ENCODE measurements at places on chromosomes 12 and 14.

GRCh38 chr14:68661226-68662225, 131.3 kb downstream of the ZFP36L1 start:
- DNase-seq: no peak

- DNase-seq: no peak
Measured at GRCh38 chr14:24235804-24236688, 3.3 kb downstream of the GMPR2 start.

DNA sequence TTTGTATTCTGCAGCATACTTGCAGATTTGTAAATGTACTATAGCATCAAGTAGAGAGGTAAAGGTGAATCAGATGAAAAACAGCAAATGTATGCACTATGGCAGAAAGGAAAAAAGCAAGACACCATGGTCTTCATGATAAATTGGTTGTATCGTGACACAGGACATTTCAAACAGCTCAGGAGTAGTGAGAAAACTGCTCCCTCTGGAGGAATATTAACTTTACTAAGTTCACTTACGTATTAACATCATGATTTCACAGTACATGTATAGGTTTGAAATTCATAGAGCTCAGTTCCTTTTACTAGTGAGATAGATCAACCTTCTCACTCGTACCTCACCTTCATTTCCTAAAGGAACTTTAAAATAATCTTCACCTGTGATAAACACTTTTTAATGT, 6.5 kb downstream of the MBIP start:
- no peak for DNase-seq

- DNase-seq: no peak
Measured at GRCh38 chr14:30994681-30995620, 30.5 kb upstream of the AP4S1 start.

DNA sequence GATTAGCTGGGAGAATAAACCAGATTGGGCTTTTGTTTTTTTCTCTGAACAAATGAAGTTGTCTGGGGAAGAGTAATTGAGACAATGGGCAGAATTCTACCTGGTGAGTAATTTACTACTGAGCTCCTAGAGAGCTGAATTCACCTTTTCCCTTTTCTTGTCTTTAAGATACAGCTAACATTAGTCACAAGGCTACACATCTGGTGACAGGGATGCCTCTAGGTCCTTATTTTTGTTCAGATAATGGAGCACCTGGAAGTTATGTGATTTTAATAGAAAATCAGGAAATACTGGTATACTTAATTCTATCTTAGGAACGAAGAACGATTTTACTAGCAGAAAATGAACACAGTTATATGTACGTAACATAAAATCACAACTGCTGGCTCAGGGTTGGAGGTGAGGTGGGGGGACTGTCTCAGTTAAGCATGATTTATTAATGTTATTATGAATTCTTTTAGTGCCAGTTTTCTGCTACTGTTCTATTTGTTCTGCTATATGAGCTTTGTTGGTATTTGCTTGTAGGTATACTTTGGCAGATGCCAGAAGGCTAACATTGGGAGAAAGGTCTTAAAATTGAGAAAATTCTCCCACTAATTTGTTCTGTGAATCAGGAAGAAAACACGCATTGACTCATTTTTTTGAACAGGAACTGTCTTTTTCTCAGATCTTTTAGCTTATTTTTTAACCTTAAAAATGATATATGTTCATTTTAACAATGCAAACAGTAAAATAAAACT, 482.7 kb upstream of the RGS6 start:
- DNase-seq: no peak

DNA sequence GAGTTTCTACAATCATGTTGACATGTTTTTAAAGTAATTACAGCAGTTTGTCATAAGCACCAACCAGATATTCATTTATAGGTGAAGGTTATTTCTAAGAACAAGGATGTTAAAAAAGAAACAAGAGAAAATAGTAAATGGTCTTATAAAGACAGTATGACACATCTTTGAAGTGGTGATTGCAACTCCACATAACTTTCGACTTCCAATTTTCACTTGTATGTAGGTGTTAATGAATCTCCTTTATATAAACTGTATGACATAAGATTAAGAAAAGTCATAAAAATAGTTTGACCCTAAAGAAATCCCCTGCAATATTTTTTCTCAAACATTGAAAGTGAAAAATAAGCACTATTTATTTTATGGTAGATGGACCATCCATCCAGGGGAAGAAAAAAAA, 144.8 kb upstream of the PTPRQ start:
- DNase-seq: no peak

GRCh38 chr14:56341766-56342493, 223.7 kb downstream of the PELI2 start:
- no peak for DNase-seq

GRCh38 chr12:65123435-65124063, 2.4 kb upstream of the WIF1 start:
- DNase-seq: peak; percentile 4

DNA sequence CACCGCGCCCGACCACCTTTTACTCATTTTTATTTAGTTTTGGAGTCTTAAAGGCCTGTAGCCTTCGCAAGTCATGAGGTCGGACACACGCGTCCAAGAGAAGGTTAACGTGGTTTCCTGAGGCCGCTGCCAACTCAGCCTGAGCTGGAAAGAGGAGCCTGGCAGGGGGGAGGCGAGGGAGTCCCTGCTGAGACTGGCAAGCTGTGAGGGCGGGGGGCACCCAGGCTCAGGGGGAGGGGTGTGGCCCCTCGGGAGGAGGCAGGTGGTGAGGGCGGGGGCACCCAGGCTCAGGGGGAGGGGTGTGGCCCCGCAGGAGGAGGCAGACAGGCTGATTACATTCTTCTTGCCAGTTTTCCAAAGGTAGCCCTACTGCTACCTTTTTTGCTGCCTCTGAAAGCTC, 143.2 kb downstream of the PIWIL1 start:
- no peak for DNase-seq

DNA sequence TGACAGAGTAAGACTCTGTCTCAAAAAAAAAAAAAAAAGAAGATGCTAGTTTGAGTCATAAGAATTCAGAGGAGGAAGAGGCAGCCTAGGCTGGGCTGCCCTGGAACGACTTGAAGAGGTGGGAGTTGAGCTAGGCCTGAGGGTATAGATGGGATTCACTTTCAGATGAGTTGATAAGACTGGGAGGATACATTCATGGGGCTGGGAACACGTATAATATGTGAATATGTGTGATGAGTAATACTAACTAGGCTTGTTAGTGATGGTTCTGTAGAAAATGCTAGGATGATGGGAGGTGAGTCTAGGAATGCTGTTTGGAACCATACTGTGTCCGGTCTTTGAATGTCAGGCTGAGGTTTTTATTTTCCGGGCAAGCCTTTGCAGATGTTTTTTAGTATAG, 9.0 kb downstream of the PLEKHA5 start:
- no peak for DNase-seq

GRCh38 chr14:85529803-85530574, at the start of gene FLRT2:
TSS of gene FLRT2 (plus strand) at chr14:85530144. CDS start at chr14:85621515, 91,371 bp downstream.
- no peak for DNase-seq

DNA sequence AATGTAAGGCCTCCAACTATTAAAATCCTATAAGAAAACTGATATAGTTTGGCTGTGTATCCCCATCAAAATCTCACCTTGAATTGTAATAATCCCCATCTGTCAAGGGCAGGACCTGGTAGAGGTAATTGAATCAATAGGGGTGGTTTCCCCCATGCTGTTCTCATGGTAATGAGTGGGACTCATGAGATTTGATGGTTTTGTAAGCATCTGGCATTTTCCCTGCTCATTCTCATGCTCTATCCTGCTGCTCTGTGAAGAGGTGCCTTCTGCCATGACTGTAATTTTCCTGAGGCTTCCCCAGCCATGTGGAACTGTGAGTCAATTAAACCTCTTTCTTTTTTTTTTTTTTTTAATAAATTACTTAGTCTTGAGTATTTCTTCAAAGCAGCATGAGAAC, 31.9 kb downstream of the TSPAN19 start:
- no peak for DNase-seq

GRCh38 chr12:67327466-67327865, 58.3 kb downstream of the CAND1 start:
- DNase-seq: no peak

- no peak for DNase-seq
Measured at GRCh38 chr12:94745562-94745961, 95.2 kb upstream of the TMCC3 start.

- no peak for DNase-seq
Measured at GRCh38 chr12:67852701-67853100, 136.5 kb upstream of the IFNG-AS1 start.

DNA sequence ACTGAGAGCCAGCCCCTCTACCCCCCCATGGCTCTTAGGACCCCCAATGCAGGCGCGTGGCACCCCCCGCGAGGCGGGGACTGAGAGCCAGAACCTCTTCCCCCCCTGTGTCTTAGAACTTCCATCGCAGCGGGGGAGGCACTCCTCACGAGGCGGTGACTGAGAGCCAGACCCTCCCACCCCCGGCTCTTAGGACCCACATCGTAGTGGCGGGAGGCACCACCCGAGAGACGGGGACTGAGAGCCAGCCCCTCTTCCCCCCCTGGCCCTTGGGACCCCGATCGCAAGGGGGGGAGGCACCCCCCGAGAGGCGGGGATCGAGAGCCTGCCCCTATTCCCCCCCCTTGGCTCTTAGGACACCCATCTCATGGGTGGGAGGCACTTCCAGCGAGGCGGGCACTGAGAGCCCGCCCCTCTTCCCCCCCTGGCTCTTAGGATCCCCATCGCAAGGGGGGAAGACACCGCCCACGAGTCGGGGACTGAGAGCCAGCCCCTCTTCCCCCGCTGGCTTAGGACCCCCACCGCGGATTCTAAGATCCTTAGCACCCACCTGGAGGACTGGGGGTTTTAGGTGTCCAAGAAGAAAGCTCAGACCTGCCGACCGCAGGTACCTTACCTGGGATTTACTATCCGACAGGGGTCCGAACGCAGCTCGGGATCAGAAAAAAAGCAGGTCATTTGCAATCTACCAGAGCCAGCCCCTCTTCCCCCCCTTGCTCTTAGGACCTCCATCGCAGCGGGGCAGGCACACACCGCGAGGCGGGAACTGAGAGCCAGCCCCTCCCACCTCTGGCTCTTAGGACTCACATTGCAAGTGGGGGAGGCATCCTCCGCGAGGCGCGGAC, 44.9 kb downstream of the DDX11 start:
- peak; percentile 77 for DNase-seq

DNA sequence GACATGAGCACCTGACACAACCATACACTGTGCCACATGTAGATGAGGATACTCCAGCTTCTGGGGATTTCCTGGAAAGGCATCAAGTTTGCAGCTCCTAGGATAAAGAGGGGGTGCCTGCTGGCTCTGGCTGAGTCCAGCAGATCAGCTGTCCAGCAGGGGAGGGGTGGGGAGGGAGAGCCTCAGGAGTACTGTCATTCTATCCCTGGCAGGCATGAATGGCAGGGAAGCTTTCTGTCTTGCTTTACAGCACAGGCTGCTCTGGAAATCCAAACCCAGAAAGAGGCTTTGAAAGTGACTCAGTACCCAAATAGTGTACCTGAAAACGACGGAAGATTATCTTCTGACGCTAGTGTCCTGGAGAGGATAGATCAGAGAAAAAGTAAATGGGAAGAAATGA, 32.2 kb downstream of the SLC8A3 start:
- no peak for DNase-seq
